SJSA1 (cell line): ENCODE measurements at places on chromosomes 12 and 14.

DNA sequence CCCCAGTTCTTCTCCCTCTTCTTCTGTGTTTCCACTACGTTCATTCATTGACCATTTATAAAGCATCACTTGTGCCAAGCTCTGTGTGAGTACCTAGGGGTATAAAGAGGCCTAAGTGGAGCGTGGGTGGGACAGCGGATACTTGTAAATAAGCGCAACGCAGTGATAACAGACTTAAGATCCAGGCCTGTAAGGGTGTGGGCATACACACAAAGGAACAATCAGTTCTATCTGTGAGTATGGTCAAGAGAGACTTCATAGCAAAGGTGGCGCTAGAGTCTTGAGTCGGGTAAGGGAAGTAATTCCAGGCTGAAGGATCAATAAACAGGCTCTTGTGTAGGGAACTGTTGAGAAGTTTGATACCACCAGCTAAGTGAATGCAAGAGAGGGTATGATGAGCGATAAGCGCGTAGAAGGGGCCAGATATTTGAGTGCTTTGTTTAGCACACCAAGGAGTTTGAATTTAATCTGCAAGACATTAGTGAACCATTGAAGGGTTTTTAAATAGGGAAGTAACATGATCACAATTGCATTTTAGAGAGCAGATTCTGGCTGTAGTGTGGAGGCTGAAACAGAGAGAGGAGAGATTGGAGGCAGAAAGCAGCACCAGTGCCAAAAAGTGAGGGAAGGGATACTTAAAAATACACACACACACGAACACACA is 1.0 kb upstream of the GXYLT1 start:
- DNase-seq = no peak
- no peak overlapping the region for H3K4me3 ChIP-seq
- H3K36me3 ChIP-seq = peaks cover 5% of the 10 kb centered on the region; the same call in 1 of the 2 replicates
- no peak overlapping the region for H3K27ac ChIP-seq
- H3K4me1 ChIP-seq = peaks cover 15% of the 10 kb centered on the region

- no peak overlapping the region for H3K27ac ChIP-seq
- no peaks in the 10 kb centered on the region for H3K36me3 ChIP-seq
- H3K27me3 ChIP-seq = no peaks in the 10 kb centered on the region
- DNase-seq = no peak
These were observed 78.7 kb upstream of the CEP83 start for GRCh38 chr12:94538318-94538717.

GRCh38 chr14:104202259-104203070 is 64.1 kb downstream of the KIF26A start:
- DNase-seq = no peak
- no peaks in the 10 kb centered on the region for H3K4me1 ChIP-seq
- H3K36me3 ChIP-seq = no peaks in the 10 kb centered on the region
- H3K27me3 ChIP-seq = peaks cover 11% of the 10 kb centered on the region; the same call in 1 of the 2 replicates
- no peak overlapping the region for H3K4me3 ChIP-seq

DNA sequence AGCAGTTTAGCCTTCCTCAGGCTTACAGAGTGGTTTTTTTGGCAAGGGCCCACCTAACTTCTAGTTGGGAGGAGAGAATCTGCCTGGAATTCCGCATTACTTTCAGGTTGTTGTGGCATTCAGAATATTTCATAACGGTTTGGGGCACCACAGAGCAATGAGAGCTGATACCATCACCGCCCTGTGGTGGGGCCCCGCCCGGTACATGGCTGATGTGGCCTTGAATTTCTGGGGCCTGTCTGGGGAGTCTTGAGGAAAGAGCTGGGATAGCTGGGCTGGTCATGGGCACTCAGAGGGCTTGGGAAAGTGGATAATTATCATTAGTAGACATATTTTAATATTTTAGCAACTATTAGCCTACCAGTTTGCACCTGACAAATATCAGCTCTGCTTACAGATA is 4.2 kb downstream of the TESPA1 start:
- no peak for DNase-seq
- peaks cover 24% of the 10 kb centered on the region for H3K4me1 ChIP-seq
- 0 out of 2 replicates have a peak, but pooled peaks cover 6% of the 10 kb centered on the region for H3K27me3 ChIP-seq
- no peak overlapping the region for H3K27ac ChIP-seq
- no peaks in the 10 kb centered on the region for H3K36me3 ChIP-seq
- no peak overlapping the region for H3K4me3 ChIP-seq

DNA sequence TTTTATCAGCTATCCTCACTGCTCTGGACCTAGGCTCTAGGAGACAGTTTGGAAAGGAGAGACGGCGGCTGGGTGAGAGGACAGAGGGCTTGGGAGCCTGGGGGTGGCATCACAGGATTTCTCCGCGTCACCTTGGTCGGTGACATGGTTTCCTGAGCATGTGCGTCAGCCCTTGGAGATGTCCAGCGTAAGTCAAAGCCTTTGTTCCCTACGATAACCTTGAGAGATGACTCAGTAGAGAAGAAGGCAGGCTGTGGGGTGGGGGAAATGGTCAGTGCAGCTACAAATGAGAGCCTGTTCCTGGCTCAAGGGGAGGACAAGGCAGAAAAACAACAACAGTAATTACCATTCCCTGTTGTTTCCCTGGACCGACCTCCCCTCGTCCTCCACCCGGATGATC is 90.2 kb upstream of the TBX3 start:
- H3K27me3 ChIP-seq = no peaks in the 10 kb centered on the region
- H3K4me1 ChIP-seq = peaks cover 25% of the 10 kb centered on the region
- H3K27ac ChIP-seq = peak overlapping the region; percentile 95
- DNase-seq = peak; percentile 80
- no peaks in the 10 kb centered on the region for H3K36me3 ChIP-seq

- no peaks in the 10 kb centered on the region for H3K36me3 ChIP-seq
- no peaks in the 10 kb centered on the region for H3K4me1 ChIP-seq
- DNase-seq = no peak
- H3K27me3 ChIP-seq = no peaks in the 10 kb centered on the region; the same call in 1 of the 2 replicates
These were observed 75.3 kb upstream of the SFSWAP start for GRCh38 chr12:131635491-131636122.

GRCh38 chr14:61183196-61183885 is 97.8 kb downstream of the TMEM30B start:
- H3K27me3 ChIP-seq = no peaks in the 10 kb centered on the region
- DNase-seq = peak; percentile 16
- H3K4me3 ChIP-seq = no peak overlapping the region

GRCh38 chr14:76329951-76330350 is 46.0 kb upstream of the ESRRB start:
- H3K27me3 ChIP-seq = peaks cover 13% of the 10 kb centered on the region
- no peaks in the 10 kb centered on the region for H3K36me3 ChIP-seq
- no peak overlapping the region for H3K4me3 ChIP-seq
- H3K4me1 ChIP-seq = no peaks in the 10 kb centered on the region

- H3K4me1 ChIP-seq = peaks cover 29% of the 10 kb centered on the region
- H3K36me3 ChIP-seq = peaks cover 66% of the 10 kb centered on the region
- H3K4me3 ChIP-seq = peak overlapping the region; percentile 65
- DNase-seq = no peak
- no peaks in the 10 kb centered on the region for H3K27me3 ChIP-seq
- H3K27ac ChIP-seq = peak overlapping the region; percentile 97
These were observed 304 bp downstream of the KCTD10 start for GRCh38 chr12:109476807-109477184.

- no peaks in the 10 kb centered on the region for H3K4me1 ChIP-seq
- H3K27ac ChIP-seq = no peak overlapping the region
- H3K27me3 ChIP-seq = no peaks in the 10 kb centered on the region
- no peak overlapping the region for H3K4me3 ChIP-seq
These were observed 292.9 kb upstream of the GRIP1 start for GRCh38 chr12:66971816-66972215.

GRCh38 chr12:93468008-93468371 is 676 bp downstream of the MRPL42 start:
- H3K27me3 ChIP-seq = no peaks in the 10 kb centered on the region
- H3K27ac ChIP-seq = peak overlapping the region; percentile 86
- DNase-seq = no peak
- peak overlapping the region; percentile 74 for H3K4me3 ChIP-seq

DNA sequence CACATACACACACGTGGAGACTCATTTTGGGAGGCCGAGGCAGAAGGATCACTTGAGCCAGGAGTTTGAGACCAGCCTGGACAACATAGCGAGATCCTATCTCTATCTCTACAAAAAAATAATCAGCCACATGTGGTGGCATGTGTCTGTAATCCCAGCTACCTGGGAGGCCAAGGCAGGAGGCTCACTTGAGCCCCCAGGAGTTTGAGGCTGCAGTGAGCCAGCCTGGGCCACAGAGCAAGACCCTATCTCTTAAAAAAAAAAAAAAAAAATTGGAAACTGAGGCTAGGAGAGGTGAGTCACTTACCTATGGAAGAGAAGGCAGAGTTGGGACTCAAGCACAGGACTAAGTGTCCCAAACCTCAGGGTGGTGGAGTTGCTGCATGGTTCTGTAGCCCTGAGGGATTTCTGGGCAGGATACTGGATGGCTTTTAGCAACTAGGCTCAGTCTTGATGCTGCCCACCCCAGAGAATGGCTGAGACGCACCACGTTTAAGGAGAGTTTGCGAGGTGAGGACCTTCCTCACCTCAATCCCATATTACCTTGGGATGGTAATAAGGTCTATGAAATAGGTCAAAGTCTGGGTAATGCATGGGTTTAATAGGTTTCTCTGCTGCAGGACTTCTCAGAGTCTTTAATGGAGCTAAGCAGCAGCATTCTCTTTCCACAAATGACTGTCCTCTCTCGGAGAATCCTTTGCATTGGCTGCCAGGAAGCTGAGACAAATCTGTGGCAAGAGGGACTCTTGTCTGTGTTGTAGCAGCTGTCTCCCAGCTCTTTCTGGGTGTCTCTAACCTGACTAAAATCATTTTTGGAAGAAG is 35.6 kb downstream of the SH2B3 start:
- no peaks in the 10 kb centered on the region for H3K27me3 ChIP-seq
- DNase-seq = no peak
- no peak overlapping the region for H3K4me3 ChIP-seq

DNA sequence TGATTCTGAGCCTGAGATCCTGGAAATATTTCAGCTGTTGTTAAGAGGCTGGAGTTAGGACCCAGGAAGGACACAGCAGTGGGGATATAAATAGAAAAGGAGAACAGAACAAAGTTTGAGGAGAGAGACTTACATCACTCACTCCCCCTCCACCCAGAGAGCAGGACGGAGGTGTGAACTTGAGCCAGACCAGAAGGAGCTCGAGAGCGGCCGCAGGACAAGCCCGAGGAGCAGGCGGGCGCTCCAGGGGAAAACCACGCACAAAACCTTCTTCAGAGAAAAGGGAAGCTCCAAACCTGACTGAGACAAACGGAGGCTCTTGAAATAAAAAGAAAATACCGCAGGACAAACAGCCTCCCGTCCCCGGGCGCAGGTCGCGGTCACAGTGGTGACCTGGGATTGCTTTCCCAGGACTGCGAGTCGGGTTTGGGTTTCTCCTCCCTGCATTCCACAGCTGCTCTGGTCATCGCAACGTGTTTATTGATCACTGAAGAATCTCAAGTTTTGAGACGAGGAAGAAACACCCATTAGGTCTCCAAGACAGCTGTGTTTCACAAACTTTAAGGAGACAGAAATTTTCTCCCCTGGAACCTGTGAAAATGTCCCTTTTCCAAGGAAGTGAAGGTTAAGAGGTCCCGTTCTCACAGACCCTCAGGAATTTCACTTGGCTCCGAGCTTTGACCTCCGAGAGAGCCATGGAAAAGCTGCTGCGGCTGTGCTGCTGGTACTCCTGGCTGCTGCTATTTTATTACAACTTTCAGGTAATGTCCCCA is at the start of gene ADGRD1:
ADGRD1 (plus strand) TSS at position 137 of the 773 bp plus-strand sequence; CDS start at position 696, 559 bp downstream.
- no peak within 1 kb of the TSS for H3K27ac ChIP-seq
- no peaks in the 10 kb centered on the region for H3K27me3 ChIP-seq
- H3K4me1 ChIP-seq = no peaks in the 10 kb centered on the region
- no peak for DNase-seq
- H3K36me3 ChIP-seq = no peaks in the 10 kb centered on the region

GRCh38 chr14:104134061-104134965 is 4.1 kb upstream of the KIF26A start:
- H3K27me3 ChIP-seq = peaks cover 54% of the 10 kb centered on the region
- no peak overlapping the region for H3K4me3 ChIP-seq
- no peak overlapping the region for H3K27ac ChIP-seq
- no peaks in the 10 kb centered on the region for H3K36me3 ChIP-seq
- H3K4me1 ChIP-seq = peaks cover 10% of the 10 kb centered on the region

- peaks cover 18% of the 10 kb centered on the region for H3K27me3 ChIP-seq
- H3K4me3 ChIP-seq = no peak overlapping the region
- H3K27ac ChIP-seq = no peak overlapping the region
These were observed 5.7 kb downstream of the DPF3 start for GRCh38 chr14:72888192-72888591.

DNA sequence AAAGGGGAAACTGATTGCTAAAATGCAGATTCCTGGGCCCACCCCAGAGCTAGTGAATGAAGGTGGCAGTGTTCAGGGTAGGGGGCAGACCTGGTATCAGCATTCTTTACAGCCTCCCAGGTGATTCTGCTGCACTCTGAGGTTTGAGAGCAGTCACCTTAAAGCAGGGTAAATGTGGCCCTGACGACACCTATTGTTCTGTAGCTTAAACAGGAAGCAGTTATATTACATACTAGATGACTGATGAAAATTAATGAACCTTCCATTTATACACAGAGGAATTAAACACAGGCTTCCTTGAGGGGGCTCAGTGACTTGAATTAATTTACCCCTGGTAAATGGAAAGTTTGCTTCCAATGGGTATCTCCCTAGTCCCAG is 25.3 kb downstream of the NUAK1 start:
- peak overlapping the region; percentile 68 for H3K27ac ChIP-seq
- peaks cover 3% of the 10 kb centered on the region; the same call in 1 of the 2 replicates for H3K36me3 ChIP-seq
- peaks cover 42% of the 10 kb centered on the region for H3K4me1 ChIP-seq
- no peak for DNase-seq

DNA sequence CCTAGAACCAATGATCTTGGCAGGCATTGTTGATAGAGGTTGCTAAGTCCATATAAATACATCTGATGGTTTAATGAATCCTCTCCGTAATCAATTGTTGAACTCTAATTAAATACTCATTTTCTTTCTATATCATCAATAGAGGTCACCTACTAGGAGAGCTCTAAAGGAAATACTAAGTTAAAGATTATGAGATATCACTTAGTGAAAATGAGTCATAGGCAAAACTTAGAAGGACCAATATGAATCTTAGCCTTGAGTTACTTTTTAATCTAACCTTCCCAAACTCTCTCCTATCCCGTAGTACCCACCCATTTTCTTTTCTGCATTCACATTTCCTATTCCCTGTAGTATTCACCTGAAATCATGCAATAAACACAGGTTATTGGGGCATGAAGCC is 50.2 kb downstream of the MBIP start:
- no peak overlapping the region for H3K4me3 ChIP-seq
- no peaks in the 10 kb centered on the region for H3K4me1 ChIP-seq
- H3K27me3 ChIP-seq = peaks cover 29% of the 10 kb centered on the region
- no peak for DNase-seq
- H3K36me3 ChIP-seq = no peaks in the 10 kb centered on the region

DNA sequence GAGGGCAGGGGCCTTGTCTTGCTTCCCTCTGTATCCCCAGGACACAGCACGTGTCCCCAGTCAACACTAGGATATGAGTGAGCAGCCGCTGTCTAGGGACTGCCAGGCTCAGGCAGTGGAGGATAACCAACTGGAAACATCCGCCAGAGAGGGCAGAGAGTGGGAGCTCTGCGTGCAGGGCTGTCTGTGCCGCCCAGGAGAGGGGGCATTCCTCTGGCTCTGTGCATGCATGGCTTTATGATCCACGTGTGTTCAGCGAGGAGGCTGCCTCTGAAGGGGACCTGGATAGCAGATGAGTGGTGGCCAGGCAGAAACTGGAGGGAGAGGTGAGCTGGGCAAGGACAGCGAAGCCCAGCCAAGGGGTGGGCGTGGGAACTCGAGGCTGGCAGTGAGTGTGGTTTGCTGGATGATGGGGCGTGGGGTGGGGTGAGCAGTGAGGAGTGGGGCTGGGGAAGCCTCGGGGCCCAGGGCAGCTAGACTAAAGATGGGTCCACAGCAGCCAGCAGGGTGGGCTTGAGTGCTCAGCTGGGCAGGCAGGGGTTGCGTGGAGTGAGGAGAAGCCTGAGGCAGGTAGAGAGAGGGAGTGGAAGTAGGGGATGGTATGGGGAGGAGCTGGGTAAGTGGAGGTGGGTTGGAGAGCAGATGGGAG is 72.9 kb downstream of the PRIMA1 start:
- no peak for DNase-seq
- H3K4me3 ChIP-seq = no peak overlapping the region
- H3K36me3 ChIP-seq = no peaks in the 10 kb centered on the region
- no peaks in the 10 kb centered on the region for H3K27me3 ChIP-seq
